ENCODE measurements at places on chromosomes 5 and 9.

DNA sequence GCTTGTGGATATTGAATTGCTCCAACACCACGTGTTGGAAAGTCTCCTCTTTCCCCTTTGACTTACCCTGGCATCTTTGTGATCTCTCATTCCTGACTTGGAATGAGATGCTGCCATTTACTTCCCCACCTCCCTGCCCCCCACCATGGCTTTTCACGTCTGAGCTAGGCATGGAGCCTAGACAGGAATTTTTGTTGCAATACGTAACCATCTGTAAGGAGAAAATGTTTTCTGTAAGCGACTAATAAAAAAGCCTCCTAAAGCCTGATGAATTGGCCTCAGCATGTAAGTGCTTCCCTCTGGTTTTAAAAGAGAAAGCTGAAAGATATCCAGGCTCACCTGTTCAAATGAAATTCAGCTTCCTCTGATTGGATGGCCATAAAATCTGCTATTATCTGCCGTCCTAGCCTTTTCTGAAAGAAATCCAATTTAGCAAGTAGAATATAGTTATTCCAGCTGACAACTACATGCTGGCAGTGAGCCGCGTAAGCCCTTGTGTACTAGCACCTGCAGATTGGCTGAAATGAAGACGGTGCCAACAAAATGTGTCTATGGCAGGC, 200.1 kb downstream of the NSG2 start:
- no peak for DNase-seq

DNA sequence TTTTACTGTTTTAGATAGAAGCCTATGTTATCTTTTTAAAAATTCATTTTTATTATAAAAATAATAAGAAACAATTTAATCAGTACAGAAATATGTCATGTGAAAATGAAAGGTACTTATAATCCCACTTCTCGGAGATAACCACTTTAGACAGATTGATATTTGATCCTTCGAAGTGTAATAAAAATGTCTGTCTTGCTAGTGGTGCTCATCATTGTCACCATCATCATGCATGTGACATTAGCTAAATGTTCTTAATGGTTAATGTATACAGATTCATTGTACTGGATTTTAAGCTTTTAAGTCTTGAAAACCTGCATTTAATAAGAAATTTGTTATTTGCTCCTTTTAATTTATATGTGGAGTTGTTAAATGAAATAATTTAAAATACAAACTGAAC, 30.1 kb upstream of the FAM120AOS start:
- DNase-seq = no peak

- no peak for DNase-seq
These were observed 359.4 kb downstream of the HINT1 start for GRCh38 chr5:130805648-130806047.

- no peak for DNase-seq
These were observed 3.7 kb downstream of the DTWD2 start for GRCh38 chr5:118984602-118985001.

GRCh38 chr9:113654605-113655428, 191.3 kb downstream of the RGS3 start:
- no peak for DNase-seq

Data from esophagus squamous epithelium (tissue), 5 donors.